ENCODE measurements at places on chromosomes 5 and 9.

GRCh38 chr9:26675035-26675434, 217.6 kb downstream of the CAAP1 start:
- DNase-seq = no peak

DNA sequence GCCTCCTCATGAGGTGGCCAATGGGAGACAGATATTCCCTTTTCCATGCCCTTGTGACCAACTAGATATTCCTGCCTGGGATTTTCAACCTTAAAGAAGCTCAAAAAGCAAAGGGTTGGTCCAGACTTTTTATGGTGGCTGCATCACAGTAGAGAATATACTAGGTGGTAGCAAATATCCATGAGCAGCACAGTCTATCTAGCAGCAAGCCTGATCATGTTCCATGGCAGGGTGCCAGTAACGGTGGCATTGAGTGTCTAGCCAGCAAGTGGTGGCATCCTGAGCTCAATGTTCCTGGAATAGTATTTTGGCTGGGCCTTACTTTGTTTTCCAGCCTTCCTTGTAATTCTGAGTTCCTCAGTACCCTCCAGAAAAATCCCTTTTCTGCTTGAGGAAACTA, 25.8 kb downstream of the CDC25C start:
- DNase-seq = no peak

- DNase-seq = no peak
Measured at GRCh38 chr9:134930398-134930797, 12.7 kb upstream of the FCN1 start.

DNA sequence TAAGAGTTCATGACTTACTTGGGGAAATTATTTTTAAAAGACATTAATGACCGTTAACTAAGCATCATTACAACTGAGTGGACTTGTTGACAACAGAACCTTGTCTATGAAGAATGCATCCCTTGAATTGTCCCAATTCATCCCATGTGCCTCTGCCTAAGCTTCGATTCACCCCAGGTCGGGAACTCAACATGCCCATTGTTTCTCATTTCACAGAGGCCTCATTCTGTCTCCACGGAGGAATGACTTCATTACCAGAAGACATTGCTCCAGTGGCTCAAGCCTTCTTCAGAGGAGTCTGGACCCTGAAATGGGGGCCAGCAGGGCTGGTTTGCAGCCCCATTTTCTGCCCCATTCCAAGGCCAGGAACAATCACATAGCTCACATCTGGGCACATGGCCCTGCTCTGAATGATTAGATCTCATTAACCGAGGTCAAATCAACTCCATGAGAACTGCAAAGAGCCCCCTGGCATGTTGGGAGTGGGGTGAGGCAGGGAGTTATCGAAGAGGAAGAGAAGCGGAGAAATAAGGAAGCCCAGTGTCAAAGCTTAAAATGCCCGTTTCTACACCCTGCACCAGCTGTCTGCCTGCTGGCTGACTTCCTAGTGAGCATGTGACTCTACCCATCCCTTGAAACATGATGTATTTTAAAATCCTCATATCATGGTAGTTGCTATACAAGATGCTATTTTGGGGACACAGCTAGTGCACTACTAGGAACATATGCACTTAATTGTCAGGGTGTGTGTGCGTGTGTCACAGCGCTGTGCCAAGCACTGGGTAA, 137.3 kb downstream of the LHFPL2 start:
- no peak for DNase-seq

GRCh38 chr9:23887781-23888180, 61.7 kb upstream of the ELAVL2 start:
- DNase-seq = no peak

DNA sequence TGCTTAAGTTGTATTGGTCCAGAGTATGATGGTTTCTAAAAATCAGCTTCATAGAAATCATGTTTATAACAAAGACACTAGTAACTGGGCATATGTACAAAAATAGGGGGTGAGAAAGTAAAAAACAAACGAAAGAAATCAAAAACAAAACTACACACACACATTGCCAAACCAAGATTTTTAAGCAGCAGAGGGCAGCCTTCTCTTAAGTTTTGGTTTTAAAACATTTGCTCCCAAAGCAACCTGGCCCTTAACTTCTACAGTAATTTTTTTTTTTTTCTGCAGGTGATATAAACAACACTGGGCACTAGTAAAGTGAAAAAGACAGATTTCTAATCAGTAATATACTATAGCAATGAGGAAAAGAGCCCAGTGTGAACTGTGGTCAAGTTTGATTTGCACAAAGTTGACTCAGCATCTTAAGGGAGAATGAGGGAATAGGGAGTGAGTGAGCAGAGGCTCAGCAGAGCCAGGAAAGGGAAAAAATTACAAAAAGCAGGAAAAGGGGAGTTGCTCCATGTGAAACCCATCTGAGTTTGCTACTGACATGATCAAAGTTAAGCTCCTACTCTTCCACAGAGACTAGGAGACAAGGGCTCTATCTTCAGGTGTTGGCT, 13.4 kb upstream of the GAPT start:
- DNase-seq = no peak

- no peak for DNase-seq
Measured at GRCh38 chr5:79955356-79955895, 35.6 kb downstream of the MTX3 start.

DNA sequence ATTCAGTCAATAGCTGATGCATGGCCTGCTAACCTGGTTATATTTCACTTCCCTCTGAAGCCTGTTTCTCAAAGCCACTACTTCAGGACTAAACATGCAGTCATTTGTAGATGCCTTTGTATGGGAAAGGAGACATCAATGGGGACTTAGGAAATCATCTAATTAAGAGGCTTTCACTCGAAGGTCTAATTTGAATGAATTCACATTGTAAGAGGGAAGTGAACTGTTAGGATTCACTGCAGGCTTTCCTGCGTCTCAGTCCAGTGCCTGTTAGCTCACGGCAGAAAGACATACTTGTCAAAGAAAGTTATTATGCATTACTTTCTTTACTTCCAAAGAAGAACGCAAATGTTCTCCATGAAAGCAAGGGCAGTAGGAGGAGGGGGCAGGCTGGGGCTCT, 50.6 kb upstream of the CDK20 start:
- no peak for DNase-seq

DNA sequence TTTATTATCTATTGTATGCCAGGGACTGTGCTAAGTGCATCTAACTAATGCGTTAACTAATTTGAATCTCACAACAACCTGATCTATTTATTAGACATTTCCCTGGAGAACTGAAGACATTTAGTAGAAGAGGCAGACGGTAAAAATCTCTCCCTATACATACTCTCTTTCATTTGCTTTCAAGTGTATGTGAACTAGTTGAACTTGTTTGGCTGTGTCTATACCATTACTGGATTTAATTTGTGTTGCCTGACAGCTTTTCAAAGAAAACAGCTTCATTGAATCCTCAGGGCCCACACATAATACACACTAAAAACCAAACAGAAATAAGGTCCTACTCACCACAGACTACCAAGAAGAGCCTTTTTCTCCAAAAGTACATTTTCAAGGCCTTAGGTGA, 133.6 kb upstream of the NR3C1 start:
- DNase-seq = no peak

- DNase-seq = no peak
Measured at GRCh38 chr5:66438087-66438486, 158.1 kb upstream of the MAST4 start.

GRCh38 chr9:125985998-125986655, 239.0 kb downstream of the PBX3 start:
- DNase-seq = no peak

DNA sequence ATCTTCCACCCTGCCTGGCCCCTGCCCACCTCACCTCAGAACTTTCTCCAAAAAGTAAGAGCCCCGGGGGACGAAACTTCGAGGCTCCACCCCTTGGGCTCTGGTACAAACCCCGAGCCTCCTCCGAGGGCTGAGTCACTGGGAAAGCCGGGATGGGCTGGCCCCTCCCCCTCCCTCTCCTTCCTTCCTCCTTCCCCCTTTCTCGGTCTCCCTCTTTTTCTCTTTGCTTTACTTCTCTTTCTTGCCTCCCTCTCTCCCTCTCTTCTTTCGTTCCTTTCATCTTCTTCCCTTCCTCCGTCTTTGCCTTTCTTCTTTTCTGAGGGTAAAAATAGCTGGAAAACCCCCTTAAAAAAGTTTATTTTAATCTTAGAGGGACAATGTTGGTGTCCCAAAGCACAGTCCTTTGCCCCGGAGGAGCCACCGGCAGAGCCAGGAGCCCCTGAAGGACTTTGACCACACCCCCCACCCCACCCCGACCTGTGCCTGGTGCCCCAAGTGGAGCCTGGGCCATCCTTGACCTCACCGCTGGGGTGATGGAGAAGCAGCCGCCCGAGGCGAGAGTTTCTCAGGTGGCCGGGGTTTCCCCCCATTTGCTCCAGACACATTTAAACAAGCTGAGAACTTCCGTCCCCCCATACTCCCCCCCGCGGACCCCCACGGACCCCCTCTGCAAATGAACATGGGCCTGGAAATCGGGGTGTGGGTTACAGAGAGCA, 5.7 kb upstream of the NOTCH1 start:
- DNase-seq = no peak

- DNase-seq = no peak
Measured at GRCh38 chr5:137145721-137146120, 353.4 kb downstream of the SPOCK1 start.

DNA sequence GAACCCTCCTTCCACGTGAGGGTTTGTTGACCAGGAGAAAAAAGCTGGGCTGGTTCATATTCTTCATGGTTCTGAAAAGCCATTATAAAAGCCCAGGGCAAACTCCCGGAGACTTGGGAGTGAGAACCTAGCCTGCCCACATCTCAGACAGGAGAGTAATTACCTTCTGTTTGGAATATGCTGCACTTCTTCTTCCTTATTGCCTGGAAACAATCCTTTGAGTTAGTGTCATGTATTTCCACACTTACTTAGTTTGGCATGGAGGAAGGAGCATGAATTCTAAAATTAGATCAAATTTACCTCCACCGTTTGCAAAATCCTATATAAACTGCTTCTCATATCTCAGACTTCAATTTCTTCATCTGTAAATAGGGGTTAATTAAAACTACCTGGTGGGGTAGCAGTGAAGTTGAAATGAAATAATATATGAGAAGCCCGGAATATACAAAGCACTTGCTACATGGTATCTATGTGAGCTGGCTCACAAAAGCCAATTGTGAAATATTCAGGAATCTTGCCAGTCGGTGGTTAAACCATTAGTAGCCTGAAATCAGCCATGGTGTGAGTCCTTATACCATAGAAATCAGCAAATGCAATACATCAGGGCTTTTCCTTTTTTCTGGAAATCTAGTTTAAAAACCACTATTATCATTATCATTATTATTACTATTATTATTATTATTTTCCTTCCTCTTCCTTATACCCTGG, 140.0 kb upstream of the RAD23B start:
- DNase-seq = no peak

- no peak for DNase-seq
Measured at GRCh38 chr9:110820381-110820780, 151.8 kb downstream of the MUSK start.

DNA sequence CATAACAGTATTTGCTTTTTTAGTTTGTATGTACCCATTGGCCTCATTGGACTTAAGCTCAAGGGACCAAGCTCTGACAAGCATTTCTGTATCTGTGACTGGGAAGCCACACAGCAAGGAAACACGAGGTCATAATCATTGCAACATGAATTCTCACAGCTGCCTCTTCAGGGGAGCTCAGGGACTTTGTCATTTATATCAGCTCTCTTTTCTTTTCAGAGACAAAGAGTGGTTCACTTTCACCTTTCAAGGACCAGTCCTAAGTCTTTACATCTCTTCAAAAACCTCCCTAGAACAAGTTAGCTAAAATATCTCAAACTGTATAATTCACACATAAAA, 58.6 kb downstream of the ADAMTS12 start:
- DNase-seq = no peak

- no peak for DNase-seq
Measured at GRCh38 chr9:112371060-112371459, 8.8 kb upstream of the HSDL2 start.

DNA sequence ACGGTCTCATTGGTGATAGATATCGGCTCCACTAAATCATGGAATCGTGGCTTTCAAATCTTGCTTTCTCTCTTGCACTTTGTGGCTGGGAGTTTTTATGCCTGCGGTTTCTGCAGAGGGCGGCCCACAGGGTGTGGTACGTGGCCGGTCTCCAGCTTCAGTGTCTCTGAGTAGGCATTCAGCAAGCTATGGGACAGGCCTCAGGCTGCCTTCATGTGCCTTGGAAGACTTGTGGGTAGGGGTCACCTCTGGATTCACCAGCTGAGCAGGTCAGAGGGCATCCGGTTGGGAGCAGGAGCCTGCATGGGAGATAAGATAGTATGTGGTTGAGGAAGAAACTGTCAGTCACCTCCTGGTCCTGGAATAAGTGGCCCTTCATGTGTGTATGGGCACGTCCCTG, 47.7 kb downstream of the AMBP start:
- no peak for DNase-seq

GRCh38 chr9:106885451-106885850, 22.5 kb downstream of the ZNF462 start:
- no peak for DNase-seq

- DNase-seq = no peak
Measured at GRCh38 chr5:167763772-167764171, 527.7 kb upstream of the WWC1 start.

GRCh38 chr5:74127381-74128320, 501.7 kb downstream of the ARHGEF28 start:
- no peak for DNase-seq

DNA sequence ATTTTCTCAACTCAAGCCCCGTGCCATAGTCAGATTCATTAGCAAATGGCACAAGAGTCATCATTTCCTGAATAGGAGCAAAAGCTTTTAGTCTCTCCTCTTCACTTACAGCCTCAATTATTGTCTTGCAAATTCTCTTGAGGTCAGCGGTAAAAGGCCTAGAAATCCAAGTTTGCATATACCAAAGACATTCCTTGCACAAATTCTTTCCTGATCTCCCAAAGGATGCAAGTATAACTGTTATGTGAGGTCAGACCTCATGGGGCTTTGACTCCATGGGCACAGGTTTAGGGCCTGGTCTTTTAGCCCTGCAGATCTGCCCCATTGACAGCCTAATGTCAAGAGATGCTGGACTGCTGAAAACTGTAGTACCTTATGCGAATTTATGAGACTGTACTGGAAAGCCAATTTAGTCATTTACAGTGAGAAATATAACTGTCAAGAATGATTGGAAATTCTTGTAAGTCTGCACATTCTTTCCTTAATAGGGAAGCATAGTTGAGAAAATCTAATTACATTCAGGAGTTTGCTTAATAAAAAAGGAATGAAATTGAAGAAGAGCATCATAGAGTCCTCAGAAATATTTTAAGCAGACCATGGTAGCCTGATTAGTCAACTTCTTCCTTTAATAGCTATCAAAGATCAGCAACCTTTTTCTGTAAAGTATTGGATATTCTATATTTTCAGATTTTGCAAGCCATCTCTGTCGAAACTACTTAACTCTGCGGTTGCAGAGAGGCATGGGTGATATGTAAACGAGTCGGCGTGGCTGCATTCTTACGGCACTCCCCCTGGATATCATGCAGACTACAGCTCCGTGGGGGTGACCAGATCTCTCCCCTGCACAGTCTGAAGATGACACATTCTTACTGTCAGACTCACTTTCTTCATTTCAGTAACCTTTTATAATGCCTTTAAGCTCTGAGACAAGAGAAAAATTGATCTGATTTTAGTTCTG, 45.2 kb downstream of the GCNT4 start:
- DNase-seq = no peak
